Body of pancreas (tissue), 4 donors: ENCODE measurements at places on chromosomes 2 and 18. TPM values are rescaled to one million over a fixed set of nuclear protein-coding genes. Genes with fewer than 3 reads are reported as not detected.

The MATN3 gene
- not detected for total RNA-seq

GRCh38 chr2:20049637-20050036, 1.8 kb downstream of the LAPTM4A start:
- no peak for DNase-seq

DNA sequence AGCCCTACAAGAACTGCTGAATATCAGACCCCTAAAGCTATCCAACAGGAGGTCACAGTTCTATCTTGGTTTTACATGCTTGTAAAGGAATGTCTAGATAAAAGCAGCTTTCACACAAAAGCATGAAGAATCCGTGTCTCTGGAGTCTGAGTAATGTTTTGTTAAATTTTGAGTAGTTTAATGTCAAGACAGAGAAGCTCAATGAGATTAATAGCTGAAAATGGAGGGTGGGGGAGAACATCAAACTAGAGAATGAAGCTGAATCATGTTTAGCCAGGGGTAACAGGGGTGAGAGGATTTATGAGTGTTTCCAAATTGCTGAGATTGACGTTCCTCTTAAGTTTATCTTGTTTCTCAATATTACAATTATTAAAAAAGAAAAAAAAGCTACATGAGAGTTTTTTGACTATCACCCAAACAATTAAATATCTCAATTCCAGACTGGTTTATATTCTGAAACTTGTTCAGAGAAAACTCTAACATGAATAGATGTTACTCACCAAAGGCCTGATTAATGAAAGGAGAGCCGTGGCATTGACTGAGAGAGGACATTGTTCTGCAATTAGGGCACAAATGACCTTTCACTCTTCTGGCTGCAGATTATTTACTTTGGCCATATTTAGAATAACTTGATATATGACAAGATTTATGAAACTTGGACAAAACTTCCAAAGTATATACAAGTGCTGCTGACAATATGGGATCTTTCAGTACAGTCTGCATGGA, 266.4 kb upstream of the ETAA1 start:
- no peak for DNase-seq

DNA sequence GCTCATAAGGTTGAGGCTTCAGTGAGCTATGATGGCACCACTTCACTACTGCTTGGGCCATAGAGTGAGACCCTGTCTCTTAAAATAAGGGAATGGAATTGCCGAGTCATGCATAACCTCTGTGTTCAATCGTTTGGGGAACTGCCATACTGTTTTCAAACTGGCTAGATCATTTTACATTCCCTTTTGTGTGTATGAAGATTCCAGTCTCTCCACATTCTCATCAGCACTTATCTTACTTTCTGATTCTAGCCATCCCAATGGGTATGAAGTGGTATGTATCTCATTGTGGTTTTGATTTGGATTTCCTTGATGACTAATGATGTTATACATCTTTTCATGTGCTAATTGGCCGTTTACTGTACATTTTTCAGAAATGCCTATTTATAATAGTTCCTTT, 23.7 kb downstream of the MARCHF7 start:
- no peak for DNase-seq

The IL1RL2 gene
- total RNA-seq = not detected
